ENCODE measurements at places on chromosomes 5 and 9. TPM values are rescaled to one million over a fixed set of nuclear protein-coding genes. Genes with fewer than 3 reads are reported as not detected.

- DNase-seq = peak; percentile 4
These were observed 711 bp downstream of the PGGT1B start for GRCh38 chr5:115262011-115262320.

- peak; percentile 96 for DNase-seq
These were observed 76.3 kb downstream of the MUSK start for GRCh38 chr9:110744715-110745384.

SEMA5A gene
- 0.23 TPM for total RNA-seq

- DNase-seq = no peak
These were observed 562.7 kb downstream of the TLE4 start for GRCh38 chr9:80134487-80134886.

GRCh38 chr9:74645007-74645639 is 148.0 kb downstream of the RORB start:
- no peak for DNase-seq

- DNase-seq = no peak
These were observed 882.7 kb upstream of the ARRDC3 start for GRCh38 chr5:92265804-92266203.

DNA sequence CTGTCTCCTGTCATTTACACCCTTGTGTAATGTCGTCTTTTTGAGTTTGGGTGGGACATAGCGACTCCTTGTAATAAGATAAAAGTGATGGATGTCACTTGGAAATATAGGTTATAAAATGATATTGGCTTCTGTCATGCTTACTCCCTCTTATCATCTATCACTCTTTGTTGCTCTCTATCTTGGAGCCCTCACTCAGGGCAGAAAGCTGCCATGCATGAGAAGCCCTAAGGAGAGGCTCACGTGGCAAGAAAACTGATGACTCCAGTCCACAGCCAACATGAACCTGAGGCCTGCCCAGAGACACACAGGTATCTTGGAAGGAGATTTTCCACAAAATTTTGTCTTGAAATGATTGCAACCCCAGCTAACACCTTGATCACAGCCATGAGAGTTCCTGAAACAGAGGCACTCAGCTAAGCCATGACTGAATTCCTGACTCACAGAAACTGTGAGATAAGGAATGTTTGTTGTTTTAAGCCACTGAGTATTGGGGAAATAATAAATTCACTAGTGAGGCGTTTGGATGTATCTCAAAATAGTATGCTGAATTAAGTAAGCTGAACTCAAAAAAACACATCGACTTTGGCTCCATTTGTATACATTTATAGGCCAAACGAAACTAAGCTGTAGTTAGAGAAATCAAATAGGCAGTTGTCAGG is 216.7 kb downstream of the CDH18 start:
- DNase-seq = peak; percentile 55

SRP19 gene
- 141 TPM for total RNA-seq

DNA sequence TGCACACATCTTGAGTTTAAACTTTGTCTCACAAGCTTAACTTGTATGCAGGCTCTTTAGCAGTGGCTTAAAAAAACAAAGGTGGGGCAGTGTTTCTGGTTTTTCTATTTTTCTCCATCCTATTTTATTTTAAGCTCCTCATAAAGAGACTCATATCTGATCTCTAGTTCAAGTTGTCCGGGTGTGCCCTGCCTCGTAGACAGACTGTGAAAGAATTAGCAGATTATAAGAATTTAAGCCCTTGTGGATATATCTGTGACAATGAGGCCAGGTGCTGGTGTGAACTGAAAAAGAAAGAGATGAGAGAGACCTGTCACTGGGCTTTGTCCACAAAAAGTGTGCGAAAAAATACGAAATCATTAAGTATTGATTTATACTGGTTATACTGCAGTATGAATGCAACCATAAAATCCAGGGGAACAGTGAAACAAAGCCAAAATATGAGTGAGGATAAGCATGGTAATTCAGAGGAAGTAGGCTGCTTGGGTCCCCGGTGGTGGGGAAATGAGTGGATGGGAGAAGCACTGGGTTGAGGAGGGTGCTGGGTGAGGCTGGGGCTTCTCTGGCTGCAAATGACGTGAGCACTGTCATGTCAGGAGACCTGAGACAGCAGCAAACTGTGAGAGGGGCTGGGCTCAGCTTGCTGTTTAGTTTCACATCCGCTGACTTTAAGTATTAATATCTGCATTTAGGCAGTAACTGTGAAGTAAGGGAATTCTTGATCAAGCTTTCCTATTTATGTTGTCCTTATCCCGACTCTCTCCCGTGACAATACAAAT is 179.7 kb upstream of the ANKRD55 start:
- DNase-seq = no peak

- no peak for DNase-seq
These were observed 13.7 kb upstream of the SYK start for GRCh38 chr9:90787771-90788460.

NOXA1 gene
- not detected for total RNA-seq

GRCh38 chr9:8014997-8015682 is 215.6 kb upstream of the DMAC1 start:
- no peak for DNase-seq

FNIP1 gene
- 27.8 TPM for total RNA-seq

ALDOB gene
- total RNA-seq = not detected

- no peak for DNase-seq
These were observed 393.7 kb downstream of the CDK5RAP2 start for GRCh38 chr9:120186276-120186675.

- DNase-seq = no peak
These were observed 71.7 kb upstream of the SNX2 start for GRCh38 chr5:122703203-122703602.

DNA sequence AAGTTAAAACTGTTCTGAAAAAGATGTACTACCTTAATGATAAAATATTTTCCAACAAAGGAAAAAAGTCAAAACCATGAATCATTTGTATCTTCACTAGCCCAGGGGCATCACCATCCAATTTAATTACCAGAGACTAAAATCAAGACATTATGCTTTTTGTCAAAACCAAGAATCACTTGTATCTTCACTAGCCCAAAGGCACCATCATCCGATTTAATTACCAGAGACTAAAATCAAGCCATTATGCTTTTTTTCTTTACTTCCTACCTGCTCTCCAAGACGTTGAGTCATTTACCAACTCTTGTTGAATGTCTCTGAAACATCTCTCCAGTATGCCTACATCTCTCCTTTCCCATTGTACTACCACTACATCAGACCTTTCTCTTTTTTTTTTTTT is 37.9 kb downstream of the FBXO38 start:
- DNase-seq = no peak

GRCh38 chr9:14749741-14750211 is 27.2 kb upstream of the CER1 start:
- DNase-seq = no peak

FOXD4L5 gene
- not detected for total RNA-seq

- DNase-seq = no peak
These were observed 47.5 kb downstream of the UIMC1 start for GRCh38 chr5:176959051-176959450.

DNA sequence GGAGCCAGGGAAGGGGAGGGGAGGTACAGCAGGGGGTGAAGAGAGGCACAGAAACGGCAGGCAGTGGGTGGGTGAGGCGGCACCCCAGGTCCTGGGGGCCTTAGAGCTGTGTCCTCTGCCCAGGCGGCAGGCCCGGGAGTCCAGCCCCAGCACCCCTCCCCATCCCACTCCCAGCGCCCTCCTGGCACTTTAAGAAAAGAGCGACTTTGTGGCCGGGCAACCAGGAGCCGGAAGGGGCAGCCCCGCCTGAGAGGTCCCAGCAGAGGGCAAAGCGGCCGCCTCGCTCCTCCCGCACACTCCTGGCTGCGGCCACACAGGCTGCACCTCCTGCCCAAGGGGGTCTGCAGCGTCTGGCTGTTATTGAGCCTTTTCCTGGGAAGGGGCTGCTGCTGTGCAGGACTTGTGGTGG is 42.6 kb downstream of the NACC2 start:
- DNase-seq = no peak

DNA sequence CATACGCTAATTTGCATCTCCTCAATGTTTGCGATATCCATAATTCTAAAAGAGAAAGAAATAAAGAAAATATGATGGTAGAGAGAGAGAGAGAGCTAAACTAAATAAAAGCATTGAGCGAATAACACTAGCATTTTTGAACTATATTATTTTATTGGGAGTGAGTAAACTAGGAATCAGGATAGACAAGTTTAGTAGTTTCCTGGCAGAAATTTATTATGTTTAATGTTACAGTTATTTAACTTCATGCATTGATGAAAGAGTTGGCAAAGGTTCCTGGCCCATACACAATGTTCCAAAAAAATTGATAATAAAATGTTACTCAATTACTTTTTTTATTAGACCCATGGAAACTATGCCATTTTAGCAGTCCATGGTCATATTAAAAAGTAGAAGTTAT is 1708.2 kb upstream of the CDH6 start:
- DNase-seq = no peak

JADE2 gene
- 10.9 TPM for total RNA-seq

DNA sequence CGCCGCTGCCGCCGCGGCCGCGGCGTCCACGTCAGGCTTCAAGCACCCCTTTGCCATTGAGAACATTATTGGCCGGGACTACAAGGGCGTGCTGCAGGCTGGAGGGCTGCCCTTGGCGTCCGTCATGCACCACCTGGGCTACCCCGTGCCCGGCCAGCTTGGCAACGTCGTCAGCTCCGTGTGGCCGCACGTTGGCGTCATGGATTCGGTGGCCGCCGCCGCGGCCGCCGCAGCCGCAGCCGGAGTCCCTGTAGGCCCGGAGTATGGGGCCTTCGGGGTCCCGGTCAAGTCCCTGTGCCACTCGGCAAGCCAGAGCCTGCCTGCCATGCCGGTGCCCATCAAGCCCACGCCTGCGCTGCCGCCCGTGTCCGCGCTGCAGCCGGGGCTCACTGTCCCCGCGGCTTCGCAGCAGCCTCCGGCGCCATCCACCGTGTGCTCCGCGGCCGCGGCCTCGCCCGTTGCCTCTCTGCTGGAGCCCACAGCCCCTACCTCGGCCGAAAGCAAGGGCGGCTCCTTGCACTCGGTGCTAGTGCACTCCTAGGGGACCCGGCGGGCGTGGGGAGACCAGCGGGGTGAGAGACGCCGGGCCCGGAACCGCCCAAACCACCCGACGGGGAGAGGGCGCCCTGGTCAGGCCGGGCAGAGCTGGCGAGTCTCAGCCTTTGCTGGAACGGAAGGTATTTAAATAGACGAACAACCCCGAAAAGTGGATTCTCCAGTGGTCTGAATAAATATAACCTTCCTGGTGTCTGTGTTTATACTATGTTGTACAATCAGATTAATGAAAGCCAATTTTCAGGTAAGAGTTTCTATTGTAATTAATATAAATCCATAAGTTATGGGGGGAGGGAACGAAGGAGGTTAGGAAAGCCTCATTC is 1.2 kb downstream of the FOXB2 start:
- peak; percentile 19 for DNase-seq

ZCCHC7 gene
- total RNA-seq = 21.7 TPM

GMCL2 gene
- not detected for total RNA-seq

DNA sequence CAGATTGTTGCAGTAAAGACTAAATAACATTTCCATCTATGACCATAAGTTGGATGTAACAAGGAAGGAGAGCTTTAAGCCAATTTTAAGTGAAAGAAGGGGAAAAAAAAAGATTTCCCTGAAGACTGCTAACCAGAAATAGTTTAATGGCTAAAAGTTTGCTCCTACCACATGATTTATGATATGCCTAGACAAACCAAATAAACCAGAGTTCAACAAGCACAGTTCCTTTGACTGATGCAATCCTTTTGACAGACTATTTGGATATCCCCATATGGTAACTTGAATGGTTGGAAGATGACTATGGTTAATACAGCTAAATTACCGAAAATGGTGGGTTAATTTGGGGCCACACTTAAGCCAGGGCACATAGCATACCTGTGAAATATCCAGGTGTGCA is 338.5 kb downstream of the CETN3 start:
- DNase-seq = no peak

GRCh38 chr5:4804691-4805360 is 335.3 kb upstream of the ADAMTS16 start:
- no peak for DNase-seq

DNA sequence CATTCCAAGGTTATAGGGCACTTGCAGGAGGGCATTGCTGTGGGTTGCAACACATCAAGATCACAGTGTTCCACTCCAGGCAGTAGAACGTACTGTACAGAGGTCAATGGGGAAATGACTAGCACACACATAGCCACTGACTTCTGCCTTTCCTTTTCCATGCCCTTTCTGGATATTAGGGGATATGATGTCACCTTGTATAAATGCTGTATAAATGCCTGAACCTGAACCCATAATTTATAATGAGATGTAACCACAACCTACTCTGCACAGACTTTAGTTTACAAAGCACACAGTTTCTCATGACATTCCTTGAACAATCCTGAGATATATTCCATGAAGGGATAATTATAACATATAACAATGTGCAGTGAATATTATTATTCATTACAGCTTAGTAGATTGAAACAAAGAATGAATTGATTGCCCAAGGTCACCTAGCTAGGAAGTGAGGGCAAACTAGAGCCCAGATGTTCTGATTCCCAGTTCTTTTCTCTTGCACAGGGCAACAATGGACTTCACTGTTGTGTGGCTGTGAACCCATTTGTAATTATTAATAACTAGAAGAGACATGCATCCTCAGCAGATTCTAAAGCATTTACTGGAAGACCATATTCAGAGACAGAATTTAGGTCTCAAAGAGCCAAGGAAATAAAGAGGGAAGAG is 5.6 kb upstream of the ABLIM3 start:
- DNase-seq = peak; percentile 71

PHYHD1 gene
- not detected for total RNA-seq

GRCh38 chr5:87307796-87308423 is 40.2 kb downstream of the RASA1 start:
- DNase-seq = no peak

- no peak for DNase-seq
These were observed 71.9 kb downstream of the SMIM23 start for GRCh38 chr5:171857489-171857876.

FOXD4L3 gene
- not detected for total RNA-seq

GRCh38 chr5:127758766-127759283 is 55.6 kb downstream of the CCDC192 start:
- no peak for DNase-seq

GRCh38 chr5:10167806-10168205 is 81.9 kb downstream of the ATPSCKMT start:
- DNase-seq = no peak

PCDHGC5 gene
- 0.06 TPM for total RNA-seq

MZB1 gene
- not detected for total RNA-seq

- no peak for DNase-seq
These were observed 10.0 kb downstream of the CMBL start for GRCh38 chr5:10297646-10298204.

NXNL2 gene
- 0.89 TPM for total RNA-seq
